Naive thymus-derived CD8-positive, alpha-beta T cell (primary cell): ENCODE measurements at places on chromosomes 4 and X. TPM values are rescaled to one million over a fixed set of nuclear protein-coding genes. Genes with fewer than 3 reads are reported as not detected.

IL21 gene
- total RNA-seq = not detected

SAGE1 gene
- not detected for total RNA-seq

MAGEB1 gene
- total RNA-seq = not detected

DNAAF6 gene
- total RNA-seq = not detected

CLCN5 gene
- 1.5 TPM for total RNA-seq

GRCh38 chrX:11409957-11410356 lies 116.7 kb downstream of the AMELX start:
- H3K27me3 ChIP-seq = peaks cover 6% of the 10 kb centered on the region
- no peaks in the 10 kb centered on the region for H3K36me3 ChIP-seq
- H3K27ac ChIP-seq = no peak overlapping the region
- no peak for DNase-seq

- no peak overlapping the region for H3K4me3 ChIP-seq
- H3K4me1 ChIP-seq = no peaks in the 10 kb centered on the region
- no peaks in the 10 kb centered on the region for H3K36me3 ChIP-seq
- no peaks in the 10 kb centered on the region for H3K27me3 ChIP-seq
- no peak for DNase-seq
- no peak overlapping the region for H3K27ac ChIP-seq
Measured at GRCh38 chr4:66590488-66591215, 920.4 kb upstream of the EPHA5 start.

DNA sequence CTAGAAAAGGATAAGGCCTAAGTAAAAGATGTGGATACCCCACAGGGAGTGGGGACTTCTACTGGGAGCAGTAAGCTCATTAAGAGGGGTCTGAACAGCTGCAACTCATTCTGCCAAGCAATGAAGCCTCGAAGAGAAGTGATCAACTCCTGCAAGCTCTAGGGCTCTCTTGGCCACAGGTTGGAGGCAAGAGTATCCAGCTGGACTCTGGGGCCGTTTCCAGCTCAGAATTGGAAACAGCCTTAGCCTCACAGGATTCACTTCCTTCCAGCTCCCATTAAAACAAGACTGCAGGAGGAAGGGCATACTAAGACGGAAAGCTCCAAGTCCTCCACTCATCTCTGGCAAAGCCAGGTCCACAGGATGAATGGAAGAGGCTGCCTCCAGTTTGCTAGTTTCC lies 126.3 kb downstream of the ATG4A start:
- no peaks in the 10 kb centered on the region for H3K4me1 ChIP-seq
- no peak for DNase-seq
- no peaks in the 10 kb centered on the region for H3K36me3 ChIP-seq

DNA sequence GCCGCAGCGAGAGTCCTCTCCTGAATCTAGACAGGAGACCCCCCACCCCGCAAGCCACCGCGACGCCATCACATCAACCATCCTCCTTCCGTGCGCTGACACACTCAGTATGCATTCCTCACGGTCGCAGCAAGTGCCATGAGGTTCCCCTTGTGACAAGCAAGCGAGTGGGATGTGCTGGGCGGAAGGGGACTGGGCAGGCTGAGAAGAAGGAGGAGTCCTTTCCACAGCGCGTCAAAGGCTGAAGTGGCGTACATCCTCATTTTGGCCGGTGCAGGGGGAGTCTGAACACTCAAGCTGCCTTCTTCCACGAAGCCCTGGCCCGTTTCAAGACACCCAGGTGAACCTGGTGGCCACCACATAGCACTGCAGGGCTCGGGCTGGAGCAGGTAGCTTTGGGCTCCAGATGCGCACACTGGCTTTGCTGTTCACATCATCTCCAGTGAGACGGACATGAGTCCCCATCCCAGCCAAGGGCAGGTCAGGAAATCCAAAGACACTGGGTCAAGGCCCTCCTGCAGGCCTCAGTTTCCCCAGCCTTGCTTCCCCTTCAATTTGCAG lies 30.4 kb downstream of the CCNQ start:
- no peak overlapping the region for H3K27ac ChIP-seq
- no peaks in the 10 kb centered on the region for H3K27me3 ChIP-seq
- no peak for DNase-seq

GRCh38 chrX:154056770-154057241 lies 37.1 kb upstream of the IRAK1 start:
- no peaks in the 10 kb centered on the region for H3K27me3 ChIP-seq
- peak overlapping the region; percentile 20 for H3K4me3 ChIP-seq
- H3K4me1 ChIP-seq = peaks cover 57% of the 10 kb centered on the region
- DNase-seq = no peak
- H3K36me3 ChIP-seq = peaks cover 48% of the 10 kb centered on the region

- H3K4me1 ChIP-seq = peaks cover 28% of the 10 kb centered on the region
- H3K36me3 ChIP-seq = no peaks in the 10 kb centered on the region
- H3K4me3 ChIP-seq = peak overlapping the region; percentile 66
- DNase-seq = no peak
Measured at GRCh38 chr4:90128961-90129495, 1.8 kb downstream of the CCSER1 start.

- no peak for DNase-seq
- H3K4me3 ChIP-seq = no peak overlapping the region
- H3K36me3 ChIP-seq = no peaks in the 10 kb centered on the region
- peaks cover 3% of the 10 kb centered on the region for H3K4me1 ChIP-seq
- H3K27me3 ChIP-seq = no peaks in the 10 kb centered on the region
Measured at GRCh38 chrX:19368576-19368975, 24.8 kb downstream of the PDHA1 start.

DNA sequence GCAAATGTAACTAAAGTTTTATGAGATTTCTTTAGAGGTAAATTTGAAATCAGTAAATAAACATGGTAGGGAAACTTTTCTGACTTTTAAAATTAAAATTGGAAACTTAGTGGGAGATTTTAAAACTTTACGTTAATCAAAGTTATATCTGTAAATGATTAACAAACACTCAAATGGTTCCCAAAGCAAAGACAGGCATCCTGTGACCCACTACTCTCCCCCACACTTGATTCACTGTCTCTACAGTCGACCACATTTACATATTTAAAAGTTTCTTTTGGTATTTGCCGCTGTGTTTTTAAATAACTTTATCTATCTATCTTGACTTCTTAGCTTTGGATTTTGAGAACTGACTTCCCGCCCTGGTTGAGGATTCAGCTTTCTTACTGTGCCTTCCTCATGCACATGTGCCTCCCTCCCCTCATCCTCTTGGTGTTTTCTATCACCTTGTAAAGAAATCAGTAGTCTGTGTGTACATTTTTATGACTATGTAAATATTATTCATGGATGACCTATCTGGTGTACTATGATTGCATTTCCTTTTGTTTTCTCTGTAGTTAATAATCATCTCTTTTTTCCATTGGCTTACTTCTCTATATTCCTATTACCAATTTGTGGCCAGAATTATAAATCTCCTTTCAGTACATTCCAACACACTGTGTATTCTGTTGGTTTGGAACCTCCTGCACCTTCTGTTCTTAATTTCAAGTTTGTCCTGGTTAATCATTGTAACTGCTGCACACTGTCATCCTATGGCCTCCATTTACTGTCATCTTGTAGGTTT lies 72.6 kb downstream of the WWC2 start:
- peaks cover 1% of the 10 kb centered on the region for H3K27me3 ChIP-seq
- H3K36me3 ChIP-seq = no peaks in the 10 kb centered on the region
- no peaks in the 10 kb centered on the region for H3K4me1 ChIP-seq
- DNase-seq = no peak

GRCh38 chr4:168218645-168219044 lies 99.9 kb downstream of the DDX60 start:
- H3K4me3 ChIP-seq = no peak overlapping the region
- peaks cover 75% of the 10 kb centered on the region for H3K36me3 ChIP-seq
- no peak overlapping the region for H3K27ac ChIP-seq
- DNase-seq = no peak

GRCh38 chr4:100547541-100548199 lies 29.8 kb upstream of the EMCN start:
- peaks cover 6% of the 10 kb centered on the region for H3K4me1 ChIP-seq
- H3K27ac ChIP-seq = no peak overlapping the region
- H3K36me3 ChIP-seq = no peaks in the 10 kb centered on the region
- no peak overlapping the region for H3K4me3 ChIP-seq

DNA sequence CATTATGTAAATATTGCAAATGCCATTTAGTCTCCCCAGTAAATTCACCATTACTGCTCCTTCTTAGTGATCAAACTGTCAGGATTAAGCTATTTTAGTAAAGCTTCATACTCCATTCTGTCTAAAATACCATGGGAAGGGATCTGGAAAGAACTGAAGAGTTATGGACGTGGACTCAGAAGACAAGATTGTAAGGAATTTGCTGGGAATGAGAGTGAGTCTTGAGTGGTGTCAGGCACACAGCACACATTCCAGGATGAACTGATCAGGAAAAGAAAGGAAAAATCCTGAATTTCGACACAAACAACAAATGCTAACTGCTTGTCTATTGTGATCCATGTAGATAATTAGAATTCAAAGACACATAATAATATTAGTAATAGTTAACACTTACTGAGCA lies 311.0 kb downstream of the CENPC start:
- H3K4me3 ChIP-seq = no peak overlapping the region
- DNase-seq = no peak
- H3K36me3 ChIP-seq = no peaks in the 10 kb centered on the region
- H3K27ac ChIP-seq = no peak overlapping the region
- H3K4me1 ChIP-seq = no peaks in the 10 kb centered on the region

GRCh38 chrX:68232206-68232605 lies 201.1 kb downstream of the OPHN1 start:
- no peak overlapping the region for H3K4me3 ChIP-seq
- H3K36me3 ChIP-seq = no peaks in the 10 kb centered on the region
- DNase-seq = no peak
- H3K4me1 ChIP-seq = no peaks in the 10 kb centered on the region
- no peak overlapping the region for H3K27ac ChIP-seq

GRCh38 chr4:8244001-8244757 lies 25.4 kb upstream of the HTRA3 start:
- H3K36me3 ChIP-seq = no peaks in the 10 kb centered on the region
- H3K27me3 ChIP-seq = no peaks in the 10 kb centered on the region
- H3K27ac ChIP-seq = no peak overlapping the region
- no peak for DNase-seq

- no peaks in the 10 kb centered on the region for H3K36me3 ChIP-seq
- DNase-seq = no peak
- H3K4me1 ChIP-seq = no peaks in the 10 kb centered on the region
- no peak overlapping the region for H3K27ac ChIP-seq
Measured at GRCh38 chr4:122531514-122531913, 75.0 kb upstream of the IL2 start.
